ENCODE measurements at places on chromosomes 2 and 18.

DNA sequence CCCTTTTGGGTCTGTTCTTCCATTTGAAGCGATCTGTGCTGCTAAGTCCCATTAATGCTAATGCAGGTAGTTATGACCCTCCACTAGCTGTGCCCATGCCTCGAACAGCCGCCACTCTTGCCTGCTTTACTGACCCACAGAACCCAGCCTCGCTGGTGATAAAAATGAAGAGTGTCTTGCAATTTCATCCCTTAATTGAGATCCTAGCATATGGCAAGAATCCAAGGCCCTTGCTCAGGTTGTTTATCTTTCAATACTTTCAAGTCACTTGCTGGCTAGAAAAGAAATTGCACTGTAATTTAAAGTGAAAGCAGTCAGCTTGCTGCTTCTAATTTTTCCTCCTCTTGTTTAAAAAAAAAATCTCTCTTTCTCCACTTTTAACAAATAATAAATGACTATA is 73.6 kb downstream of the ZNF521 start:
- no peak for DNase-seq

DNA sequence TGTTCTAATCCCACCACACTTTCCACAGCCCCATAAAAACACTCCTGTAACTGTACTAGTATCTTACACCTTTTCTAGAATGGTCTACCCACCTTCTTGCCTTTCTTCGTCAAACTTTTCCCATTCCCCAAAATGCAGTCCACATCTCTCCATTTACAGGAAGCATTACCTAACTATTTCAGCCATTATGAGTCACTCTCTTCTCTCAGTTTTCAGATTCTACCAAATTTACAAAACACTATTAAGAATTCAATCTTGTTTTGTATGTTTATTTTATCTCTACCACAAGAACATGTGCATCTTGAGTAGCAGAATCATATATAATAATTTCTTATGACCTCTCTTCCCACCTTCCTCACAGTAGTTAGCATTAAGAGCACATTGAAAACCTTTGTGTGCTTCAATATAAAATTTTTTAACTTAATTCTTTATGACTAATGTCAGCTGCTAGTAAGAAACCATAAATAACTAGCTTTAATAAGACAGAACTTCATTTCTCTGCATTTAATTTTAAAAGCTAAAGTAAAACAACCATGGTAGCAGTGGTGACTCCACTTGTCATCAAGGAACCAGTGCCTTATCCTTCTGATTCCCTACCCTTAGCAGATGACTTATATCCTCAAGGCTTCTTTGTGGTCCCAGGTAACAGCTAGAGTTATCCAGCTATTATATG is 56.6 kb upstream of the MAP2 start:
- no peak for DNase-seq

- DNase-seq = no peak
Observed at GRCh38 chr2:191225126-191225525, 20.1 kb upstream of the MYO1B start.

- no peak for DNase-seq
Observed at GRCh38 chr2:99442837-99443236, 47.0 kb downstream of the REV1 start.

DNA sequence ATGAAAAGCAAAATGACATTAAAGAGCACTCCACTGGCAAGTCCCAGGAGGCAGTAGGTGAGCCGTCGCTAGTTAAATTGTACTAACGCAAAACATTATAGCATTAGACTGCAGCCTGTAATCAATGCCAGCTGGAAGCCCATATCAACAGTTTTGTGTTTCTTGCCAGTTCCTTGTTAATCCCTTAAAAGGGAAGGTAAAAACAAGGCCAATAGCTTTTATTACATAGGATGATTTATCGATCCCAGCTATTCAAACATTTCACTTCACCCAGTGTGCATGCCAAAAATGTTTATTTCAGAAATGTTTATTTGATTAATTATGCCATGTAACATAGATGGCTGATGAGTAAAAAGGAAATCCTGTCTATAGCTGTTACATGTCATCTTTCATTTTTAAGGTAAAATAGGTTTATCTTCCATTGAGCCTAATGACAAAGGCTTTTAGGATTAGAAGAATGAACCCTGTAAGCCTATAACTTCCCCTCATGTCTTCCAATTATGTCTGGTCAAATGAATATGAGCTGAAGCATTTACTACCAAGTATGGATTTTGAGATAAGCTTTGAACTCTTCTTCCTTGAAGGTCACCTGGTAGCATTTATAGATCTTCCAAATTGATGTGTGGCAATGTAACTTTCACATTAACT is 591.2 kb downstream of the RNF144A start:
- DNase-seq = no peak

DNA sequence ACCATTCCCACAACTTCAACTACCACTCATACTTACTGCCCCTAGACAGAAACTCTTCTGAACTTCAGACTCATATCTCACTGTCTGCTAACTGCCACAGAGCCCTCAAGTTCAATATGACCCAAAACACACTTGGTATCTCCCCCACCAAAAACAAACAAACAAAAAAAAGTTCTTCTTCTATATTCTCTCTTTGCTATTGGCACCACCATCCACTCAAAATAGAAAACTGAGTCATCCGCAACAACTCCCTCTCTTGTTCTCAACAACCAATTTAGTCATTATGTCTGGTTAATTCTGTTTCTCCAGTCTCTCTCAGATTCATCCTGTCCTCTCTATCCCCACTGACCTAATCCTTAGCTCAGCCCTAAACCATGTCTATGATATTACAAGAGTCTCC is 7.2 kb upstream of the DCTN1 start:
- no peak for DNase-seq

DNA sequence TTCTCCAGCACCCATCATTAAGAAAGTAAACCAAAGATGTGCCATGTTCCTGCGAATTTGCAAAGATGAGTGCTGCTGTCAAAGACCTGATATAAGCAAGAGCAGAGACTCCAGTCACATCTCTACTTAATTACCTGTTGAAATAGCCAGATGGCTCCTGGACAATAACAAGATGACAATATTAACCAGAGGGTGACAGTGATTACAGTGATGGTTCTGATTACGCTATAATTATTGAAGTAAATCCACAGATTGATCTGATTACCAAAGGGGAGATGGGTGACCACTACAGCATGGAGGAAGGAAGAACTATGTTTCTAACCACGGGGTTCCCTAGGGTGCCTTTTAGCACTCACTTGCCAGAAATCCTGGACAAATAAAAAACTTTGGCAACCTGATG is 36.5 kb upstream of the AFF3 start:
- DNase-seq = no peak

DNA sequence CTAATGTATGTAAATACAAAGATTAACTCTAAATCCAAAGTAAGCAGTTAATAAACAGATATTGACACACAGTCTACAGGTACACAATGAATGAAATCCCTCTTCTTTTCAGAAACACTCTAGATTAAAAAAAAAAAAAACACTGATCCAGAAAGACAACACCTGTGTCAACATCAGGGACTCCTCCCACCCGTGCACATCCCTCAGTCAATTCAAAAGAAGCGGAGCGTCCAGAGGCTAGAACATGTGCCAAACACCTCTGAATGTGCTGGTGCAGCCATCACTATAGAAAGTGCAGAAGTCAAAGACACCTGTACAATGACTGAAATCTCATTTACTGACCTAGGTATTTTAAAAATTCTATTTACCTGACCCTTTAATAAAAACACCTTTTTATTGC is 622.6 kb upstream of the ID2 start:
- no peak for DNase-seq

DNA sequence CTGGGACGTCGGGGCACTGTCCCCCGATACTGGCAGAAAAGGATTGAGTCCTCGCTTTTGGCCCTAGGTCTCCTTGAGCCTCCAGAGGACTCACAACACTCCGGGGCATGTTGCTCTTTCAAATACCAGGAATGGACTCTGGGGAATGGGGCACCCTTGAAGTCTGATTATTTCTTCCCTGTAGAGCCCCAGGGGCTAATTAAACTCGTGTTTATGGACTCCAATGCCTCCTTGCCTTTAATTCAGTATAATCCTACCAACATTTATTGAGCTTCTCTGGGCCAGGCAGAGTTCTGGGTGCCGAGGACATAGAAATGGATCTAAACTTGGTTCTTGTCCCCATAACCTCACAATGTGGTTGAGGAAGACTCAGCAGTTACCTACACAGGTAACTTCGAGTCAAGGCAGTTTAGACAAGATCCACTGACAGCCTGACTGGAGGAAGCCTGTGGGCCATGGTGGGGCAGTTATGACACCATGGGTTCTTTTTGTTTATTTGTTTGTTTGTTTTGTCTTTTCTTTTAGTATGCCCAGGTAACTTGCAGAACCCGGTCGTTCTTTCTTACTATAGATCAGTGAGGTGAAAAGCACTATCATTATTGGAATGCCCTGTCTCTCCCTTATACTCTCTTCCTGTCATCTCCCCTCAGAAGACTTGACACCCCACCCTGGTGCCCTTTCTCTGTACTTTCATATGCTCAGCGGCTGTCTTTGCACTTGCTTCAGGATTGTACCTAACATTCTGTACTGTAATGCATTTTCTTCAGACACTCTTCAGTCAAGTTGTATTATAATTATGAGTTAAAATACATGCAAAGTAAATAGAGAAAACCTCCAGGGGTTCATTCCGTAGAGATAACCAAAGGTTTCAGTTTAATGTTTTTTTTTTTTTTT is 3.2 kb downstream of the CFLAR start:
- DNase-seq = no peak

GRCh38 chr2:139918982-139919381 is 1138.8 kb upstream of the NXPH2 start:
- no peak for DNase-seq

DNA sequence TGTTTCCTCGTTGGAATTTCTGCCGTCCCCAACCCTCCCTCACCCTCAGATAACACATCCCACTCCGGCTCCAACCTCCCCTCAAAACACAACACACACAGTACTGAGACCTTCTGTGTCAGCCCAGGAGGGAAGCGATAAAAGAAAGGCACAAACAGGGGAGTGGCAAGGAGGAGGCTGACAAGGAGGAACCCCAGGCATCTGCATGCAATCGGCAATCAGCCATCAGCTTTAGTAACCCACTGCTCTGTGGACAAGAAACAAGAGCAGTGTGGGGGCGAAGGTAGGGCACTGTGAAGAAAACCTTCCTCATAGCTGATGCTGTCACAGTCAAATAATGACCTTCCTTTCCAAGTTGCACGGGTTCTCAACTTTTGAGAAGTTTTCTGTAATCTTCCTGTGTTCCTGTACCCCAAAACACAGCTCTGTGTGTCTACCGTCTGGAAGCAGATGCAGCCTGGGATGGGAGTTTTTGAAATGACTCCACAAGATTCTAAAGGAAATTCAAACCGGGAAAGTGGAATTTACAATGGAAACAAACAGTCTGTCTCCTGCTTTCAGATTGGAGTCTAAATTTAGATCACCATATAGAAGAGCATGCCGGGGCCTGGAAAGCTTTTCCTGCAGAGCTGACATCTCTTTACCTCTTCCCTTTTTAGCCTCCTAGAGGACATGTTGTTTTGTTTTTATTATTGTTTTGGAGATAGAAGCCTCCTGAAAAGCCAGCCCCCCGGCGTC is 16.4 kb upstream of the LPIN2 start:
- DNase-seq = no peak

GRCh38 chr2:9737053-9737875 is 106.0 kb upstream of the TAF1B start:
- DNase-seq = peak; percentile 86

DNA sequence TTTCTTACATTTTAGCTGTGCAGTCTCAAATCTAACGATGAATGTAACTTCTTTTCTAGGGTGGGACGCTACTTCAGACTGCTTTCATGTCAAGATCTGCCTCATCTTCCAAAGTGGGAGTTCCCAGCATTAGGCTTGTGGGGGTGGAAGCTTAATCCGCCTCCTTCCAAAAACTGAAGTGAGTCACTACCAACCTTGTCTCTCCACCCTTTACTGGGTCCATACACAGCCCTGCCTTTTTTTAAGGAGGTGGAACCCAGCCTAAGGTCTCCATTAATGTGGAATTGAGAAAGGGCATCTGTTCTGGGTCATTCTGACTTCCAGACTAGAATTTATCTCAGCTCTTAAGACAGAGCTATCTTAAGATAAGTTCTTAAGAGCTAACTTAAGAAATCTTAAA is 42.0 kb upstream of the NFE2L2 start:
- no peak for DNase-seq

GRCh38 chr2:237411092-237411601 is 2.8 kb downstream of the COL6A3 start:
- no peak for DNase-seq

DNA sequence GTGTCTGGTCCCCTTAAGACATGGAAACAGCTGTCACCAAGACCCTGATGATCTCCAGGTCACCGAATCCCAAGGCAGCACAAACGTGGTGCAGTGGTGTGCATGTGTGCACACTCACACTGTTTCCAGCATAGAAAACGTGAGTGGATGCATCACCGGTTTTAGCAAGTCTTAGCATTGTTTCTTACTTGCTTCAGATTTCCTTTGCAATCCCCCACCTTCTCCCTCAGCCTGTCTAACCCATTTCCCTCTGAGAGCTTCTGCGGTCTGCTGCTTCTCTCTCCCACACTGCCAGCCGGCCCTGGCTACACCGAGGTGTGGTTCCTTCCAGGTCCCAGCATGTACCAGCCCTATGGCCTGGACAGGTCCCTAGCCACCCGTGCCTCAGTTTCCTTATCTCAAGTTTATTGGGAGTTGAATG is 343.4 kb upstream of the HS6ST1 start:
- DNase-seq = peak; percentile 5

DNA sequence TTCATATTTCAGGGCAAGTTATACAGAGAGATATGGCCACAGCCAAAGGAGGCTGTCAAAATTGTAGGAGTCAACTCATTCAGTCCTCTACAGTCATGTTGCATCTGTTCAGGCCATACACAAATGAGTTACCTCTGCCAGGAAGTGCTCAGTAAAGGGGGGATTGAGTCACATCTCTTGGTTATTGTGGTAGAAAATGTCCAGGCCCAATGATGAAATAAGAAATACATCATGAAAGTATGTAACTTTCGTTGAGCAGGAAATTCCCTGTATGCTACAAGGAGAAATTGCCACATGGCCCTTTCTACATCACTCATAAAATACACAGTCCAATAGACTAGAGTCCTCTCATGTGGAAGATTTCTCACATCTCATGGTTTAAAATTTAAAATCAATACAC is 103.9 kb upstream of the COL3A1 start:
- DNase-seq = no peak

GRCh38 chr2:236459393-236459792 is 110.2 kb upstream of the ACKR3 start:
- no peak for DNase-seq

DNA sequence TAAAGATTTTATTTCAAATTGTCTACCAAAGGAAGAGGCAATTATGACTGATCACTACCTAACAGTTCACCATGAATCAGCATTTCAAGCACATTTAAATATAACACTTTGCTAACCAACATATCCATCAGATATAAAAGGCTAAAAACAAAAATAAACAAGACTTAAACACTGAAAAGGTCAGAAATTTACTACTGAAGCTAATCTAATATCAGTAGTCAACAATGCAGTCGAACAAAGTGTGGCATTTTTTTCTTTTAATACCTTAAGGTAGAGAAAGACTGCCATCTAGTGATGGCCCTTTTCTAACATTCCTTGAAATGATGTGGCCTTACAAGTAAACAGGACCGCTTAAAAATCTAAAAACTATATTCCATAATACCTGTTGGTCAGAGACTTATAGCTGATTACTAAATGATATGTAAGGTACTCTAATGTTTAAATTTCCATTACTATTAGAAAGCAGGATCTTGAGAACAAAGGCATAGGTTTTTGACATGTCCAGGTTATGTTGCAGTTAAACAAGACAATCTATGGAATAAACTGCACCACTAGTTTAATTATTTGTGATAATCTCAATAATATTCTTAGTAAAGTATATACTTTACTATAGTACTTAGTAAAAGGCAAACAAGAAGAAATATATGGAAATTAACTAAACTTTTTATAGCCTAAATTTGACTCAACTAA is 80.0 kb downstream of the EXOC6B start:
- DNase-seq = peak; percentile 12

- DNase-seq = no peak
Observed at GRCh38 chr2:113105047-113105785, 22.2 kb upstream of the IL1RN start.
